ENCODE measurements at places on chromosomes 3 and 15.

- DNase-seq = no peak
These were observed 99.4 kb downstream of the SST start for GRCh38 chr3:187570776-187571175.

DNA sequence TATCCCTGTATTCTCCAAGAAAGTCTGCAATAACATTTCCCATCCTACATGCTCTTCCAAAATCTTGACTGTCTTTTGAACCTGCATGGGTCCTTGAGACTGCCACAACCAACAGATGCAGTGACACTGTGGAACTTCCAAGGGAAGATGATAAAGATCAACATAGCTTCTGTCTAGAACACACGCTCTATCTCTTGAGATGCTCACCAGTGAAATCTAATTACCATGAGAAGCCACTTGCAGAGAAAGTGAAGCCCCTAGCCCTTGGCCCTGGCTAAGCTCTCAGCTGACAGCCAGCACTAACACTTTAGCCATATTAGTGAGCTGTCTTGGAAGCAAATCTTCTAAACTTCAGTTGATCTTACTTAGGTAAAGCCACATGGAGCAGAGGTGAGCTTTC lies 36.6 kb downstream of the EOMES start:
- DNase-seq = no peak

- DNase-seq = no peak
These were observed 493.3 kb downstream of the FOXP1 start for GRCh38 chr3:71090207-71090606.

GRCh38 chr15:58457466-58457965 lies 25.7 kb downstream of the LIPC start:
- DNase-seq = peak; percentile 61

DNA sequence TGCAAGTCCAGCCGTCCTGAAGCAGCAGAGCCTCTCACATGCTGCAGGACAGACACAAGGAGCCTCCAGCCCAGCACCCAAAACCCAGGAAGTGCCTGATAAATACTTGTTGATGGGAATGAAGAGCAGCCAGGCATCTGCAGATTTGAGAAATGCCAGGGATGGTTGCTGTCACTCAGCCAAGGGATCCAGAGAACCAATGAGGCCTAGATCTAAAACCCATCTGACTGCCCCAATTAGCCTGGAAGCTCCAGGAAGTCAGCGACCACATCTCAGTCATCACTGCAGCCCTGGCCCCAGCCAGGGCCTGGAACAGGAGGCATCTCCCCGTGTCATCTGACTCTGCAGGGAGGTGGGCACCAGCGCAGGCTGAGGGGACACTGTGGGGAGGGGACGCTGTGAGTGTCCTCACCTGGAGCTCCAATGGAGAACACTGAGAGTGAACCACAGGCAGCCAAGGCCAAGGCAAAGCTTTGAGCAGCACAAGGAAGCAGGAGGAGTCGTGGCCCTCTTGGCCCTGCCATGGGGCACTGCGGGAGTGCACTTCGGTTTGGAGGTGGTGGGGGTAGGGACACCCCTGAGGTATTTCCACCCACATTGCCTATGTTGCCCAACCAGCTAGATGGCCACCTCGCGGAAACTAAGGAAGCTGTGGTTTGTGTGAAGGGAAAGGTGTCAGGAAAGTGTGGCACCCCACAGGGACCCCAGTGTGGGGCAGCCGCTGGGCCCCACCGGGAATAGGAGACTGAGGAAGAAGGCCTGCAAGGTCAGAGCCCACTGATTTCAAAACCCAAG lies 229.5 kb downstream of the VPS13C start:
- DNase-seq = no peak

DNA sequence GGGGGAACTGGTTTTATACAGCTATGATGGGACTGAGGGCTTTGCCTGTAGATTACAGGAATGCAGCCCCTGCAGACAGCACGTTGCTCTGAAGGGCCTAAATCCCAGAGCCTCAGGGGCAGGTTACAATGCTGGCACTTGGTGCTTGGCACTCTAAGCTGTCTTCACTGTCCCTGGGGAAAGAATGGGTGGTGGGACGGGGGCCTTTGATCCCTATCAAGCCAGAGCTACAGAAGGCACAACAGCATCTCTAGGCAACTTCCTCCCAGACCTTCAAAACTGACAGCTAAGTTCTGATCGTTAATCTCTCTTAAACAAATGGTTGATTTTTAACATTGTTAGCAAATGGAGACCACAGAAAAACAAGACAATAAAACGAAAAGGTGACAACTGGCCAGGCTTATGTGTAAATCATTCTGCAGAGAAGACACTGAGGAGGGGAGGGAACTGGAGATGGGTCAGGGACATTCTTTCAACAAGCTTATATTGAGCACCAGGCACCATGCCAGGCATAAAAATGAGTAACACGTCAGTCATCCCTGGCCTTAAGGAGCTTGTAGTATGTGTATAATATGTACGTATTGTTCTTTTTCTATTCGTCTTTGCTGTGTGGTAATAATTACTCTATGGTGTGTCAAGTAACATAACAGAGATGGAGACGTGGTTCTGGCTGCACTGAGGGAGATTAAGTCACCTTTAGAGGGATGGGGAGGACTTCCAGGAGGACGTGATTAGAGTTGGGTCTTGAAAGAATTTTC lies 49.1 kb downstream of the CA12 start:
- peak; percentile 88 for DNase-seq

- DNase-seq = no peak
These were observed 55.8 kb downstream of the TBC1D5 start for GRCh38 chr3:17686613-17687012.
